ENCODE measurements at places on chromosomes 11 and 22. TPM values are rescaled to one million over a fixed set of nuclear protein-coding genes. Genes with fewer than 3 reads are reported as not detected.

DNA sequence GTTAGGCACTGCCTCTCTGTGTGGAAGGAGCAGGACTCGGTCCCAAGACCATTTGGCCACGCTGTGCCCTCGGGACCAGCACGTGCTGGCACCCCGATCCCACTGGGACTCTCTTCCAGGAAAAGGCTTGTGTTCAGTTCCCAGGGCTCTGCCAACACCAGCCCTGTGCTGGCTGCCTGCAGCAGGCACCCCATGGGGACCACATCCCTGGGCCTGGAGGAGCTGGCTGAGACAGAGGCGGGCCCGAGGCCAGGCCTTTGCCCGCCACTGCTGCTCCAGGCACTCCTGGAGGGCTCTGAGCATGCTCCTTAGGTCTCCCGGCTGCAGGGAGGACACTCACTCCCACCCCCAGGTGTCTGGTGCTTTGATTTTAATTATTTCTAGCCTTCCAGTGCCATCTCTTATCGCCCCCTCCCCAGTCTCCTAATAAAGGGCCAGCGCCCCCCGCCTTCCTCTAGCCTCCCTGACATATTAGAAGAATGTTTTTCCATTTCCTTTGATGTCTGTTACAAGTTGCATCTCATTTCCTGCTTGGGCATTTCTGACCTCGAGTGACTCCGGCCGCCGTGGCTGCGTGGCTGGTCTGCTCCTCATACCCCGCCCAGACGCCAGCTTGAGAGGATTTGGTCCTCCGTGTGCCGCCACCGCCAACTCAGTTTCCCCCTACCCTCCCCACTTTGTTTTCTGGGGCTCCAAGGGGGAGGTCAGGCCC, 14.4 kb downstream of the CDKN1C start:
- DNase-seq = peak; percentile 40

DNA sequence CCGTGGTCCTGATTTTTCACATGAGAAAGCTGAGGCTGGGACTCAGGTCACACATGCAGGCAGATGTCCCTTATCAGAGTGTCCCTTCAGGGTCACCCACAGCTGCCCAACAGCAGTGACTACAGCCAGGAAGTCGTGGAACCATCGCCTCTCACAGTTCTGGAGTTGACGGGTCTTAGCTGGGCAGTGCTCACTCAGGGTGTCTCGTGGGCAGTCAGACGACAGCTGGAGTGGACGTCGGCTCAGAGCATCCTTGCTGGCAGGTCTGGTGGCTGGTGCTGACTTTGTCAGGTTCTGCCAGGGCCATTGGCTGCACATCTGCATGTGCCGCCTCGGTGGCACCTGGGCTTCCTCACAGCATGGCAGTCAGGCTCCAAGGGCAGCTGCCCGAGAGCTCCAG, 35.6 kb upstream of the TH start:
- DNase-seq = no peak

Gene ART5
- total RNA-seq = 8.7 TPM

DNA sequence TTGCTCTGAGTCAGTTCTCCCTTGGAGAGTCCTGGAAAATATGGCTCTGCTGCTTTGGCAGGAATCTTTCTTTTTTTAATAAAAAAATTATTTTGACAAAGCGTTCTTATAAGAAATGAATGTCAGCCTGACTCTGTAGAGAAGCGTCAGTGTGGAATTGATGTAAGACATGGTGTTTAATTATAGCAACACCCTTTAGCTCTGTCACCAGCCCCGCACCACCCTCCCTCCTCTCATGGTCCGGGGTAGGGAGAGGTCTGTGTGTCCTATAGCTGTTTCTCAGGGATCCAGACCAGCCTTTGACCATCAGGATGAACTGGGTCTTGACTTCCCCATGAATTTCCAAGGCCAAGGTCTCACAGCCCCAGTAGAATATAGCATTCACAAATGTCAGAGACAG, 120.6 kb downstream of the CHST1 start:
- no peak for DNase-seq

Gene POTEH
- total RNA-seq = not detected

DNA sequence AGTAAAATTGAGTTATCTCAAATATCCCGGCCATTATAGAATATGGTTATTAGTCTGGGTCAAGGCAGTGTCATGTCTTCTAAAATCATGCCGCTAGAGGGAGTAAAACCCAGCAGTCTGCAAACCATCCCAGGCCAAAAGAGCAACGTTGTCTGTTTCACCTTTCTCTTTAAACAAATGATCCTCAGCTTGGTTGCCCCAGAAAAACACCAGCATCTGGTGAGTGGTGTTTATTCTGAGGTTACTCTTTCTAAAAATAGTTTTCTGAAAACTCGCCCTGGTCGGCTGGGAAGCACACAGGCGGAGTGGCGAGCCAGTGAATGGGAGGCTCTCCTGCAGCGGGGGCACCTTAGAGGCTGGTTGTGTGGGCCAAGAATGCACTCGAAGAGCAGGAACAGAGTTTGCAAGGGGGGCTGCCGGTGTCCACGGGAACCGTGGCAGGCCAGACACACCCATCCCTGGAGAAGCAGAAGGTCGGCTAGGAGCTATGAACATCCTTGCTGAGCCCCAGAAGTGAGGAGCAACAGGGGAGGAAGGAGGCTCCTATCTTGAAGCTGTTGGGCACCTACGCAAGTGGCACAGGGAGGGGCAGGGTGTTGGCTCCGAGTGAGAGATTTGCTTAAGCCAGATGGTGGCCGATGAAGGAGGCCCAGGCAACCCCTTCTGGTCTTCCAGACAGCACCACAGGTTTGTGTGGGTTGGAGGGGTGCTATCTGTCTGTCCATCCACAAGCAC, 297.1 kb downstream of the ETS1 start:
- DNase-seq = peak; percentile 52

DNA sequence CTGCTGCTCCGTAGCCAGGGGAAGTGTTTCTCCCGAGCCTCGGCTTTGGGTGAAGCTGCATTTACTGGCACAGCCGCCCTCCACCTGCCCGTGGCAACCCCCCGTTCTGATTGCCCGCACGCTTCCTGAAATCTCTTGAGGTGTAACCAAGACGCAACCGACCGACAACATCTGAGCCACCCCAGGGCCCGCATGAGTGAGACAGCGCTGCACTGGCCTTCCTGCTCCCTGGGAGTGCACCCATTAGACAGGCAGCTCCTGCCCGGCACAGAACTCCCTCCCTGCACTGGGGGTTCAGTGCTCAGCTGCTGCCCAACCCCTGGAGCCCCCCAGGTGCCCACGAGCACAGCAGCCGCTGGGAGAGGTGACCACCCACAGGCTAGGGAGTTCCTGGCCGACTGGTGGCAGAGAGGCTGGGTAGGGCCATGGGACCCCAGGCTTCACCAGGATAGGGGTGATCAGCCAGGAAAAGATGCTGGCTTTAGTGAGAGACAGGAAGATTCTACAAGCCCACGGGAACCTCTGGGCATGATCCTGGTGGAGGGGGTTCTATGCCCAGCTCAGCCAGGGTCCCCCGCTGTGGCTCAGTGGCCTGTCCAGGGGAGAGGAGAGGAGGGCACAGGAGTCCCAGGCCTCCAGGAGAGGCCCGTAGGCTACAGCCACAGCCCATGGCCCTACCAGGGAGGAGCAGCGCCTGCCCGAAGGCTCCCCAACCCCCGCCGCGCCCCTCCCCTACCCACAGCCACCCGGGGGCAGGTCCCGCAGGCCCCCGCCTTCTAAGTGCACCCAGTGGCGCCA, 14.6 kb downstream of the PLXNB2 start:
- DNase-seq = no peak

Gene C22orf39
- total RNA-seq = 34.4 TPM

- no peak for DNase-seq
Observed at GRCh38 chr11:13015753-13016152, 6.6 kb downstream of the RASSF10 start.

Gene MCAM
- total RNA-seq = 26.4 TPM

GRCh38 chr22:30121960-30122359, 41.7 kb downstream of the HORMAD2 start:
- no peak for DNase-seq

- no peak for DNase-seq
Observed at GRCh38 chr11:112179601-112180000, 4.3 kb downstream of the BCO2 start.

- no peak for DNase-seq
Observed at GRCh38 chr11:2289350-2289749, 12.4 kb downstream of the C11orf21 start.

GRCh38 chr11:74249496-74249895, 61.9 kb downstream of the P4HA3 start:
- DNase-seq = no peak

DNA sequence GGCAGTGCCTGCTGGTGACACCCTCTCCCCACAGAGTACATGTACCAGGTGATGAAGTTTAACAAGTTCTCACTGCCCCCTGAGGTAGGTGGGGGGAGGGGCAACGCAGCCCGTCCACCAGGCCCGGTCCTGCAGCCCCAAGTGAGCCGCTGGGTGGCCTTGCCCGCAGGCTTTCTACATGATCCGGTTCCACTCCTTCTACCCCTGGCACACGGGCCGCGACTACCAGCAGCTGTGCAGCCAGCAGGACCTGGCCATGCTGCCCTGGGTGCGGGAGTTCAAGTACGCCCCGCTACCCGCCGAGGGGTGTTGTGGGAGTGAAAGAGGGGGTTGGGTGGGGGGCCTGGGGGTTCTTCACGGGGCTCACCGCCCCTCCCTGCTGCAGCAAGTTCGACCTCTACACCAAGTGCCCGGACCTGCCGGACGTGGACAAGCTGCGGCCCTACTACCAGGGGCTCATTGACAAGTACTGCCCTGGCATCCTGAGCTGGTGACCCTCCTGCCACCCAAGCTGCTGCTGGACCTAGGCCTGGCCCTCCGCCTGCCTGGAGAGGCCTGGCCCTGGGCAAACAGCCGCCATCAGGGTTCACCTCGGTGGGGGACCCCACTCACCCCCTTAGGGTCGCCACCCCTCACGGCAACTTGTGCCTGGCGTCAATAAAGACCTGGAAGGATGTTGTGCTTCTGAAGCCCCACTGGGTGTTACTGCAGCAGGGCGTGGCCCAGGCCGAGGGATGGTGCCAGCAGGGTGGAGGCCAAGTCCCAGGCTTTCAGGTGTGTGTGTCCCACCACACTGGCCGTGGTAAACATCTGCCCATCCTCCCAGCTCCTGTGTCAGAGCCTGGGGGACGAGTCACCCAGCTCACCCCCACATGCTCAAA, 2.9 kb downstream of the MIOX start:
- DNase-seq = no peak

GRCh38 chr22:45843031-45843430, 133.9 kb downstream of the WNT7B start:
- no peak for DNase-seq

Gene OR8D4
- total RNA-seq = not detected

DNA sequence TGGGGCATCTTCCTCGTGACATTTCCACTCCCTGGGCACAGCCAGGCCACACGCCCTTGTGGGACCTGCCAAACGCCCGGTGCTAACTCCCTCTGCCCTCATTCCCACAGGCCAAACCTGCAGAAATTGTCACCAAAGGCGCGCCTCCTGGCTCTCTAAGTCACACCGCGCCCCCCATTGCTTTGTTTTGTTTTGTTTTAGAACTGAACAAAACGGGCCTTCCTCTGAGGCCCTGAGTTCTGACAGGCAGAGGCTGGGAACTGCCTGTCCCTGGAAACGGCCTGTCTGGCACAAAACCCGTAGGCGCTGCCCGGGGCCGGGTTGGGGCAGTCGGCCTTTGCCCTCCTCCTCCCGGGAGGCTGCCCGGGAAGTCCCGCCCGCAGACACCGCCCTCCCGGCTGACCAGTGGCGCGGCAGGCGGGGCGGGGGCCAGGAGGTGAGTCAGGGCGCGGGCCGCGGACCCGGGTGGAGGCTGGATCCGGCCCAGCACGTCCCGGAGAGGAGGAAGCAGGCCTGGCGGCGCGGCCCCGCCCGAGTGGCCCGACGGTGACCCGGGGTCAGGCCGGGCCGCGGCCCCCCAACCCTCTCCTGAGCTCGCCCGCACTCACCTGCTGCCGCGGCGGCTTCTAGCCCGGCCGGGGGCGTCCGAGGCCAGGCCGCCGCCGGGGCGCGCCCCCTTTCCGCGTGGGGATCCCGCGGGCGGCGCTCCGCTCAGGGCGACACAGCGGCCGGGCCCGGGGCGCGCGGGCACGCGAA, 465 bp downstream of the SUN2 start:
- DNase-seq = peak; percentile 72

- no peak for DNase-seq
Observed at GRCh38 chr11:17263769-17264168, 12.8 kb upstream of the NUCB2 start.

Gene APOA1
- total RNA-seq = 4.4 TPM

- no peak for DNase-seq
Observed at GRCh38 chr11:70517203-70517602, 118.9 kb downstream of the CTTN start.

- DNase-seq = peak; percentile 48
Observed at GRCh38 chr22:50529897-50530579, at the start of gene TYMP. Gene TYMP, minus strand, starts transcription at chr22:50530012. Its CDS starts 303 bp downstream, at chr22:50529709.

DNA sequence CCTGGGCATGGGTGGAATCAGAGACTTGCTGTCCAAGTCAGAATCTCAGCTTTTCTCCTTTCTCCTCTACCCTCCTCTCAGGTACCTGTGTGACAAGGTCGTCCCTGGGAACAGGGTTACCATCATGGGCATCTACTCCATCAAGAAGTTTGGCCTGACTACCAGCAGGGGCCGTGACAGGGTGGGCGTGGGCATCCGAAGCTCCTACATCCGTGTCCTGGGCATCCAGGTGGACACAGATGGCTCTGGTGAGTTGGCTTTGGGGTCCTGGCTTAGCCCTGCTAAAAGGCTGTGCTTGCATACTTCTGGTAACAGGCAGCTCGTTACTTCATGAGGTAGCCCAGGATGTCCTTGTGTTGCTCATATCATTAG, 10.7 kb downstream of the MCM5 start:
- no peak for DNase-seq

- DNase-seq = no peak
Observed at GRCh38 chr11:126384449-126385070, 29.1 kb downstream of the ST3GAL4 start.

DNA sequence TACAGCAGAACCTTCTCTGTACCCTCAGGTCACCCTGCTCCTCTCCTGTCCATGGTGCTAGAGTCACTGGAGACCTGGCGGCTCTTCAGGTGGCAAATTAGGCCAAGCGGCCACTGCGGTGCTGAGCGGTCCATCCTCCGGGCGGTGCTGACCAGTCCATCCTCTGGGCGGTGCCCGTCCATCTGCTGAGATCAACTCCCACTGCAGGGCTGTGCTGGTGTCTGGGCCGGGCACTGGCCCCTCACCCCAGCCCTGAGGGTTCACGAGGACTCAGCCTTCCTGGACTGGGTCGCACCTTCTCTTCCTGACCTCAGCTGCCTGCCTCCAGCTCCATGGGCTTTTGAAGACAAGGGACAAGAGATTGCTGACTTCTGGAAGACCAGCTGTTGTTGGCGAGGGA, 782.9 kb downstream of the BRD1 start:
- no peak for DNase-seq

Measured in WTC11 (cell line).